Activated naive CD8-positive, alpha-beta T cell treated with anti-CD3 and anti-CD28 coated beads for 36 hours (primary cell): ENCODE measurements at places on chromosomes 6 and 20. TPM values are rescaled to one million over a fixed set of nuclear protein-coding genes. Genes with fewer than 3 reads are reported as not detected.
A peak's percentile ranks its signal among the peaks of the same experiment; 100 is the strongest.

Gene BPIFA1
- not detected for total RNA-seq

DNA sequence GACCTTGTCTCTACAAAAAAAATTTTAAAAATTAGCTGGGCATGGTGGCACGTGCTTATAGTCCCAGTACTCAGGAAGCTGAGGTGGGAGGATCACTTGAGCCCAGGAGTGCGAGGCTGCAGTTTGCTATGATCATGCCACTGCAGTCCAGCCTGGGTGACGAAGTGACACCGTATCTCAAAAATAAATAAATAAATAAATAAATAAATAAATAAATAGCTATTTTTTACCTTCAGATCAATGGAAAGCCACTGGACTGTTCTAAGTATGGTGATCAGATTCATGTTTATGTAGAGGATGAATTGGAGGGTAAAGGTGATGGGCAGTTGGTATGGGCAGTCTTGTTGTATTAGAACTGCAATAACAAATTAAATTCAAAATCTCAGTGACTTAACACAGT, 24.0 kb downstream of the DSTN start:
- peaks cover 11% of the 10 kb centered on the region for H3K4me1 ChIP-seq
- no peak overlapping the region for H3K27ac ChIP-seq
- H3K27me3 ChIP-seq: no peaks in the 10 kb centered on the region
- DNase-seq: no peak
- H3K36me3 ChIP-seq: peaks cover 19% of the 10 kb centered on the region
- H3K4me3 ChIP-seq: no peak overlapping the region

GRCh38 chr20:24045621-24046318, 57.2 kb upstream of the GGTLC1 start:
- H3K27me3 ChIP-seq: no peaks in the 10 kb centered on the region
- DNase-seq: no peak
- H3K4me3 ChIP-seq: no peak overlapping the region
- peak overlapping the region; percentile 55 for H3K27ac ChIP-seq
- no peaks in the 10 kb centered on the region for H3K36me3 ChIP-seq

- DNase-seq: no peak
- H3K27ac ChIP-seq: peak overlapping the region; percentile 81
- H3K4me1 ChIP-seq: peaks cover 70% of the 10 kb centered on the region
- no peaks in the 10 kb centered on the region for H3K27me3 ChIP-seq
- peaks cover 43% of the 10 kb centered on the region for H3K36me3 ChIP-seq
These were observed 73.8 kb upstream of the TULP1 start for GRCh38 chr6:35586542-35586941.

Gene PTGIS
- 0.08 TPM for total RNA-seq

- peaks cover 20% of the 10 kb centered on the region for H3K4me1 ChIP-seq
- no peak overlapping the region for H3K27ac ChIP-seq
- H3K27me3 ChIP-seq: peaks cover 12% of the 10 kb centered on the region
- H3K36me3 ChIP-seq: peaks cover 6% of the 10 kb centered on the region
These were observed 142.8 kb upstream of the PTPRK start for GRCh38 chr6:128663238-128663637.

Gene ABHD16B
- not detected for total RNA-seq

Gene RFX6
- not detected for total RNA-seq

Gene JPH2
- 0.12 TPM for total RNA-seq

DNA sequence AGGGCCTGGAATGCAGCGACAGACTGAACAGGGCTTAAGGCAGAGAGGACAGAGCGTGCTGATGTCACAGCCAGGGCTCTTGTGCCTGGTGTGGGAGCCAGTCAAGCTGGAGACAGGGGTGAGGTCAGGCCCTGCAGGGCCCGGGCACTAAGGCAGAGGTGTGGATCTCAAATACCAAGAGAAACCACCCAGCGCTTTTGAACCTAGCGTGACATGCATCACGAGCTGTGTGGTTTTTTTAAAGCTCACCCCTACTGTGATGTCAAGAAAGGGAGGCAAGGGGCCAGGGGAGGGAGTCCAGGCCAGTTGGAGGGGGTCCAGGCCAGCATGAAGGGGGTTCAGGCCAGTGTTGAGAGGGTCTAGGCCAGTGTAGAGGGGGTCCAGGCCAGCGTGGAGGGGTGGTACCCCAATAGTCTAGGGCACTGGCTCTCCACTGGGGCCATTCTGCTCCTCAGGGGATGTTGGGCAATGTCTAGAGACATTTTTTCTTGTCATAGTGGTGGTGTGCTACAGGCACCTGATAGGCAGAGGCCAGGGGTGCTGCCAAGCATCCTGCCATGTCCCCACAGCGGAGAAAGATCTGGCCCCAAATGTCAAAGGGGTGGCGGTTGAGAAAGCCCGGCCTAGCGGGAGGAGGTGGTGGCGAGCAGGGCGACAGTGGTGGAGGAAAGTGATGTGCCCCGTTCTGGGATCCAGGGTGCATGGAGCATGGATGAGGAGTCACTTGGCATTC, 42.6 kb downstream of the RBM38 start:
- peak overlapping the region; percentile 4 for H3K4me3 ChIP-seq
- no peaks in the 10 kb centered on the region for H3K27me3 ChIP-seq
- H3K4me1 ChIP-seq: peaks cover 48% of the 10 kb centered on the region
- peak overlapping the region; percentile 84 for H3K27ac ChIP-seq
- peak; percentile 44 for DNase-seq

DNA sequence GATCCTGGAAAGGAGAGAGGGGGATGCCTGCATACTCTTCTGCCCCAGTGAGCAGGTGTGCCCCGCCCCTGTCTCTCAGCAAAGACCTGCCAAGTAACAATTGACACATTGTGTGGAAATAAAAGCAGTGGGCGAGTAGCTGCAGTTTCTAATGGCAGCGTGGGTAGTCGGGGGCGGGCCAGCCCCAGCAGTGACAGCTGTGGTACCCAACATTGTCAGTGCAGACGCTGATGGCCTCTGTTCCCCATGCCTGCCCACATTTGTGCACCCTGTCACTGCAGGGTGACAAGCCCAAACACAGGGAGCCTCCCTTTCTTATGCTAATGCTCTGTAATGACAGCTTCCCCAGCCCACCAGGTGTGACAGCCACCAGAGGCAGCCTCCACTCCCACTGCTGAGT, 491.7 kb downstream of the DHX35 start:
- H3K36me3 ChIP-seq: no peaks in the 10 kb centered on the region
- H3K27me3 ChIP-seq: peaks cover 13% of the 10 kb centered on the region
- H3K27ac ChIP-seq: no peak overlapping the region

DNA sequence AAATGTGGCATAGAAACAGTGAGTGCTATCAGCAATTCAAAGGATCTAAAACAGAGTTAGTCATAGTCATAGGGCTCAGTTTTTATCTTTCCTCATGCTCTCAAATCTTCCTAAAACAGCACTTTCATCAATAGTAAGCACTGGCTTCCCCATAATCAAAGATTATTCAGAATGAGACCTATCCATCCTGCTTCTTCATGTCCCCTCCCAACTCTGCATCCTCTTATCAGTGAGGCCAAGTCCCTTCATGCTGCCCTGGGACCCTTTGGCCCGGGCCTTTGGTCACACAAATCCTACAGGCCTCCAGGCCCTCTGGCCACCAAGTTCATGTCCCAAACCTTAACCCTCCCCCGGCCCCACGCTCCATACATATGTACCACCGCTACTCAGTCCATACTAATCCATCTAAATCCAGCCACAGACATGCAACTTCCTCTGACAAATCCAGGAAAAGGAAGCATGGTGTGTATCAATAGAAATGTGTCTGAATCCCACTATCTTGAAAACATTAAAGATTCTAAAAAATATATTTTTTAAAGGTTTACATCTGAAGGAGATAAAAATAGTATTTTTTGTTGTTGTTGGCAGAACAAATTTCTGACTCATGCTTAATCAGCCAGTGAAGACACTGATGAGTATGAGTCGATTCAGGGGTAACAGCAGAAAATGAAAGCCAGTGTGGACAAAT, 143.5 kb downstream of the PDE7B start:
- H3K4me1 ChIP-seq: no peaks in the 10 kb centered on the region
- no peaks in the 10 kb centered on the region for H3K27me3 ChIP-seq
- H3K36me3 ChIP-seq: no peaks in the 10 kb centered on the region
- no peak for DNase-seq
- no peak overlapping the region for H3K27ac ChIP-seq

- no peaks in the 10 kb centered on the region for H3K4me1 ChIP-seq
- H3K27me3 ChIP-seq: peaks cover 14% of the 10 kb centered on the region
- H3K27ac ChIP-seq: no peak overlapping the region
- no peaks in the 10 kb centered on the region for H3K36me3 ChIP-seq
- H3K4me3 ChIP-seq: no peak overlapping the region
These were observed 8.4 kb upstream of the RNF182 start for GRCh38 chr6:13916230-13916944.

Gene DNAH8
- not detected for total RNA-seq

DNA sequence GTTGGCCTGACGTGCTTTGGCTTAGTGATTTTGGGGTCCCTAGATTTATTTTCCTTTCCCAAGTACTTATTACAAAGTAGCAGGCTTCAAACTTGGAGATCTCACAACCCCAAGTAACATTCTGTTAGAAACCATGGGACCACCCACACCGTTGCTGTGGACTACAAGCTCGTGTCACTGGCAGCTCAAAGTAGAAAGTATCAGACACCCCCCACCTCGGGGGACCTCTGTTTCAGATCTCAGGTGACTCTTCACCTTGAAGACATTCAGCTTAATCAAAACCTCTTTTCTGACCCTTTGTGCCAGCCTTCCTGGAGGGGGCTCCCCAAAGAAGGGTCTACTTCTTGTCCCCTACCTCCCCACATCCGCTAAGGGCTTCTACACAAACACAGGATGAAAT, 15.7 kb upstream of the MYT1 start:
- DNase-seq: no peak
- no peaks in the 10 kb centered on the region for H3K36me3 ChIP-seq
- H3K4me1 ChIP-seq: no peaks in the 10 kb centered on the region
- H3K4me3 ChIP-seq: no peak overlapping the region
- H3K27me3 ChIP-seq: peaks cover 8% of the 10 kb centered on the region

Gene FLRT3
- not detected for total RNA-seq

Gene FERMT1
- total RNA-seq: 0.52 TPM

GRCh38 chr6:35086636-35087360, 54.3 kb downstream of the TCP11 start:
- H3K27ac ChIP-seq: no peak overlapping the region
- H3K4me1 ChIP-seq: no peaks in the 10 kb centered on the region
- peaks cover 3% of the 10 kb centered on the region for H3K36me3 ChIP-seq
- H3K4me3 ChIP-seq: no peak overlapping the region
- no peaks in the 10 kb centered on the region for H3K27me3 ChIP-seq
- no peak for DNase-seq

Gene SLC17A1
- total RNA-seq: not detected

Gene EYS
- total RNA-seq: not detected

Gene TNF
- total RNA-seq: 114 TPM

Gene RANBP9
- total RNA-seq: 54.9 TPM

DNA sequence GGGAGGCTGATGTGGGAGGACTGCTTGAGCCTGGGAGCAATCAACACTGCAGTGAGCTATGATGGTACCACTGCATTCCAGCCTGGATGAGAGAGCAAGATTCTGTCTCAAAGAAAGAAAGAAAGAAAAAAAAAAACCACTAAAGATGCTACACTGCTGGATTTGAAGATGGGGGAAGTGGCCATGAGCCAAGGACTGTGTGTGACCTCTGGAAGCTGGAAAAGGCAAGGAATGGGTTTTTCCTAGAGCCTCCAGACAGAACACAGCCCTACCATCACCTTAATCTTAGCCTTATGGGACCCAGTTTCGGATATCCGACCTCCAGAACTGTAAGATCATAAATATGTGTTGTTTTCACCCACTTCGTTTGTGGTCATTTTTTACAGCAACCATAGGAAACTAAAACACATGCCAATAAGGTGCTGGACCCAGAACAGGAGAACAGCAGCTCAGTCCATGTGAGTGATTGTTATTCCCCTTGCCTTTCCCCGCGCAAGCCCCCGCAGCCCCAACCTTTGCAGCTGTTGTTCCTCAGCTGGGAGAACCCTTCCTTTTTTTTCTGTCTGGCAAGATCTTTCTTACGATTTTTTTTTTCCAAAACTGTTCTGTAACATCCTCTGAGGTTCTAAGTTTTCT, 11.1 kb upstream of the VAPB start:
- no peak overlapping the region for H3K4me3 ChIP-seq
- H3K27me3 ChIP-seq: peaks cover 29% of the 10 kb centered on the region
- DNase-seq: no peak
- no peaks in the 10 kb centered on the region for H3K4me1 ChIP-seq

DNA sequence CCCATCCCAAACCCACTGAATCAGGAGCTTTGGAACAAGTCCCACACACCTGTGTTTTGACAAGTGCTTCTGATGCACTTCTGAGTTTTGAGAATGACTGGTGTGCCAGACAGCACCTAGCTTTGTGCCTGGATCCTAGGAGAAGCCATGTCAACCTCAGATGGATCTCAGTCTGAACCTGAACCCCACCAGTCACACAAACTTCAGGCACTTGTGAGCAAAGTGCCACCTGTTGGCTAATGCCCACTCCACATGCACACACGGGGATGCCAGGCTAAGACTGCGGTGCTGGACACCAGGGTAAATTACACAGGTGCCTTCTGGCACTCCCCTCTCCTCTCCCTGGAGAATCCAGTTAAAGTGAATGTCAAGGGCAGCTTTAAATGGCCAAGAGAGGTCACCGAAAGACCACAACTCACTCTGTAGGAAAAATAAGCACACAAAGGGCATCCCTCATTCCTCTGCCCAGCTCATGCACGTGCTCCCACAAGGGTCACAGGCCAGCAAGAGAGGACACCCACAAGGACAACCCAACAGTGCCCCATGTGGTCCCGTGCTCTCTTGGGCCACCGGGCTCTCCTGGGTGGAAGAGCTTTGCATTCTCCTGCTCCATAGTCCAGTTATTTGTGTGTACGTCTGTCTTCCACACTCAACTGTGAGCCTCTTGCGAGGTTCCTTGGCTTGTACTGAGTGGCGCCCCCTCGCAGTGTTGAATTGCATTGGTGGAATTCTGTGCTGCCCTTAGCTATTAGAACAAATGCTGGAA, 45.6 kb downstream of the TAF8 start:
- no peak overlapping the region for H3K4me3 ChIP-seq
- no peak for DNase-seq
- H3K4me1 ChIP-seq: peaks cover 17% of the 10 kb centered on the region
- H3K27ac ChIP-seq: no peak overlapping the region
- H3K36me3 ChIP-seq: no peaks in the 10 kb centered on the region
- no peaks in the 10 kb centered on the region for H3K27me3 ChIP-seq

GRCh38 chr6:14068623-14069022, 48.9 kb upstream of the CD83 start:
- no peak overlapping the region for H3K27ac ChIP-seq
- H3K27me3 ChIP-seq: no peaks in the 10 kb centered on the region
- no peak overlapping the region for H3K4me3 ChIP-seq

DNA sequence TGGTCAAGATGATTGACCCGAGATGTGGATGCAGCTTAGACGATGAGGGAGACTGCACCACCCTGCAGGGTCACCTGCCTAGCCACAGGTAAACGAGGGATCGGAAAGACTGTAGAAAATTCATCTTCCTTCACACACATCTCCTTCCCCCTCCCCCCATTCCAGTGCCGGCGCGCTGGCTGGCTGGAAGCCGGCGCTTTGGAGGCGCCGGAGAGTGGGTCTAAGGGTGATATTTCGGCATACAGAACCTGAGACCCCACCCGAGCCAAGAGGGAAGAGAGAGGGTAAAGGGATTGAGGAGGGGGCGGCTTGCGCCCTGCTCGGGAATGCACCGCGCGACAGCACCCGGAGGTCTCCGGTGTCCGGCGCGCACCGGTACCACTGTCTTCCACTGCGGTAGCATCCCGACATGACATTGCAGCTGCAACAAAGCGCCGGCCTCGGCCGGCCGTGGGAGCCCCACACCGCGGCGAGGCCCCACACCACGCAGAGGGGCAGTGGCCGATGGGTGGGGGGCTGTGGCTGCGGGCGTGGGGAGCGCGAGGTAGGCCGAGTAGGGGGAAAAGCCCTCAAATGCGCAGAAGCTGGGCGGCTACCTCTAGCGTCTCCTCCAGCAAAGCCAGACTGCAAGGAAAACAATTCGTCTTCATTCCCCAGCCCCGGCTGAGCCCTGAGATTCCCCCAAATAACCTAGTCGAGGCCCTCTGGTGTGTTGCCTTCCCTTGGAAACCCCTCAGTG, 984 bp downstream of the TNFRSF21 start:
- H3K27me3 ChIP-seq: peaks cover 66% of the 10 kb centered on the region
- H3K36me3 ChIP-seq: no peaks in the 10 kb centered on the region
- no peak overlapping the region for H3K27ac ChIP-seq
- DNase-seq: peak; percentile 11
- peak overlapping the region; percentile 75 for H3K4me3 ChIP-seq
